ENCODE measurements at places on chromosomes 13 and 19. TPM values are rescaled to one million over a fixed set of nuclear protein-coding genes. Genes with fewer than 3 reads are reported as not detected.

The ZNF154 gene
- total RNA-seq = 18.0 TPM

DNA sequence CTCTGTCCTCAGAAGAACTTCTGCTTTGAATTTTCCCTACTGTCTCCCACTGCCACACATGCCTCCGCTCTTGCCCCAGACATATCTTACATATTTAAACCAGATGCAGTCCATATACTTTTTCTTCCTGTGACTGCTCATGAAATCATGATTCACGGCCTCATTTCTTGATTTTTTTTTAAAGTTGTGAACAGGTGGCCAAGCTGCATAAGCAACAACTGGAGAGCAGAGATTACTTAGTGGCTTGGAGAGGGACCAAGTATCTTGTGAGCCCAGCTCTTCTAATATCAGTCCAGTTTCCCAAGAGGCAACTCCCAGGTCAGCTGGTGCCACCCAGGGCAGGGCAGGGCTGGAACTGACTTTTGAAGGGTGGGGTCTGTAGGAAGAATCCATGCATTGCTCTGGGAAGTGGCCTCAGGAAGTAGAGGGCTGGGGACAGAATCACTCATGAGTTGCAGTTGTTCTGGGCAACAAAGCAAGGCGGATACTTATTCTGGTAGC is 152.4 kb downstream of the LMO7 start:
- no peak for DNase-seq

The BCL3 gene
- total RNA-seq = 12.7 TPM

DNA sequence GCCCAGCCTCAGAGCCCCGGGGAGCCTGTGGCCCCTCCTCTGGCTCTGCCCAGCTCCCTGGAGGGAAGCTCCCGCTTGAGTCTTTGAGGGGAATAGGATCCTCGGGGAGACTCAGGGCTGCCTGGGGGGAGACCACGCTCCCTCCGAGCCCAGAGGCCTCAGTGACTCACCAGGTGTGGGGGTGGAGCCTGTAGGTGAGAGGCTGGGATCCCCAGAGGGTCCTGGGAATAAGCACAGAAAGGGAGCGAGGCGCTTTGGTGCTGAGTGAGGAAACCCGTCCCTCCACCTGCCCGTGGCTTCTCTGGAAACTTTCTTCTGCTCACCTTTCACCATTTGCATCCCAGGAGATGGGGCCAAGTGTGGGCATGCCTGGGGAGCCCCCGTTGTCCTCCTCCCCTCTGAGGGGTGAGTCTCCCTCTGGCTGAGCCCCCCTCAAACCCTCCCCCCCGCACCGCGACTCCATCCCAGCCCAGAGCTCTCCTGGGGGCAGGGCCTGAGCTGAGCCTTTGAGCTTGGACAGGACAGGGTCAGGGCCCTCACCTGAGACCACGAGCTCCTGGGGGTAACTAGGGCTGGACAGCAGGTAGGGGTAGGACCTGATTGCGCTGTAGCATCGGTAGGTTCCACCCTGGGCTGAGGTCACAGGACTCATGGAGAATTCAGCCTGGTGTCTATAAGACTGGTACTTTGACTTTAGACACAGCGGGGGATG is 2.7 kb downstream of the LILRB5 start:
- DNase-seq = no peak

The SIGLEC5 gene
- not detected for total RNA-seq

All from osteocyte (in vitro differentiated cells).